ENCODE measurements at places on chromosomes 7 and 10.

DNA sequence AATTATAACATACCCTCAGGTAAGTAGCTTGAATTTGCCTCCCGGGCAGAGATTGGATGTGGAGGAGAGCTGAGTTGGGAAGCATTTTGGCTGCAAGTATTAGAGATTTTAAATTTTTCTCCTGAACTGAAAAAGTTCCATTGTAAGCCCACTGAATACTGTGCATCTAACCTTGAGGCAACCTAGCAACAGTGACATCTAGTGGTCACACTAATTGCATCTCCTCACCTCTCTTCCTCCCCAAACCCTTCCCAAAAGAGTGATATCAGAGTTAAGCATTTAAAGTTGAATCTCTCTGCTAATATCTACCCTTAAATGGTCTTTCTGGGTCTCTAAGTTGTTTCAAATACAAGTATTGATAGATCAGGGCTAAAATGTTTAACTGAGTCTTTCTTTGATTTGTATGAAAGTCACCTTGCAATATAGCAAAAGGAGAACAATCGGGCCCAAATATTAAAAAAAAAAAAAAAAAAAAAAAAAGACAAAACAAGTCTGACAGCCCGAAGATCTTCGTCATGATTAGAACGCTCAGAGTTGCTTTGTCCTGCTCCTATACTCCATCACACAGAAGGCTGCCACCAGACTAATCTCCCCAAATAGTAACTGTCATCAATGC, 40.4 kb upstream of the DLX5 start:
- peak; percentile 40 for DNase-seq

DNA sequence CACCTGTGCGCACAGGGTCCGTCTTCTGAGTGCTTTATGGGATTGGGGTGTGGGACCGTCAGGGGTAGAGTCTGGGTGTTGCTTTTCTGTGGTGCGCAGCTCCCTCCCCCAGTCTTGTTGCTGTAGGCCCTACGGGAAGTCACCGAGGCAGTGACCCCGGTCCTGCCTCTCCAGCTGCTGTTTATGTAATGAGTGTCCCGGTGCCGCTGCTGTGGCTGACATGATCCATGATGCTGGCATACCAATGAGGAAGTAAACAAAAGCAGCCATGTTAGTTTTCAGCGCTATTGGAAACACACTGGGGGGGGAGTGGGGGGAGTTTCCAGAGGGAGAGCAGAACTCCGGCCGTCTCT, 1.1 kb downstream of the TRIM8 start:
- peak; percentile 68 for DNase-seq

- no peak for DNase-seq
Observed at GRCh38 chr7:13639396-13639795, 350.1 kb downstream of the ETV1 start.

DNA sequence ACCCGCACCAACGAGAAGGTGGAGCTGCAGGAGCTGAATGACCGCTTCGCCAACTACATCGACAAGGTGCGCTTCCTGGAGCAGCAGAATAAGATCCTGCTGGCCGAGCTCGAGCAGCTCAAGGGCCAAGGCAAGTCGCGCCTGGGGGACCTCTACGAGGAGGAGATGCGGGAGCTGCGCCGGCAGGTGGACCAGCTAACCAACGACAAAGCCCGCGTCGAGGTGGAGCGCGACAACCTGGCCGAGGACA, 1.6 kb downstream of the VIM start:
- no peak for DNase-seq

GRCh38 chr10:132560241-132560731, 22.7 kb downstream of the INPP5A start:
- DNase-seq, result no peak

DNA sequence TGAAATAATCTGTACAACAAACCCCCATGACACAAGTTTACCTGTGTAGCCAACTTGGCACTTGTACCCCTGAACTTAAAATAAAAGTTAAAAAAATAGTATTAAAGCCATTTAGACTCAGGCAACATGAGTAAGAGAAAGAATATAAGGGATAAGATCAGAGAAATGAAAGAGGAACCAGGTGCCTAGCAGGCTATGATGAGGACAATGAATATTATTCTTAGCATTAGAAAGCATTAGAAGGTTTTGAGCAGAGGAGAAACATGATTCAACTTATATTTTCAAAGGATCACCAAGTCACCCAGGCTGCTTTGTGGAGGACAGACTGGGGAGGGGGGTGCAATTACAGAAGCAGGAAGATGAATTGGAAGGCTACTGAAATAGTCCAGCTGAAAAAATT, 48.1 kb upstream of the TES start:
- no peak for DNase-seq

Data from hepatic stellate cell (primary cell).